ENCODE measurements at places on chromosomes 5 and 9.

DNA sequence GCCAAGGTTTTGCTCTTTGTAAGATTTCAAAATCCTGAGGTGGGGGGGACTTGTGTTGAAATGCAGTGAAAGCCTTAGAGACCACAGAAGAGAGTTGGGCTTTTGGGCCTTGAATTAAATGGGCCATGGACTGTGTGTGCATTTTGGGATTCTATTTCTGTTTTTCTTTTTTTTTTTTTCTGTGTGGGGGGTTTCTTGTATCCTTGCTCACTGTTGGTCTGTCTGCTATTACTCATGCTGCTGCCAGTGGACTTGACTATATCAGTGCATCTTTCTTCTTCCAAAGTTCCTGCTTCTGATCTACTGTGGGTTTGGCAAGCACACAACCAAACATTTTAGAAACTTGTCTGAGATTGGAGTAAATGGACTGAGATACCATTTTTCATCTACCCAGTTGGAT lies 344.9 kb downstream of the ARL15 start:
- DNase-seq: no peak

DNA sequence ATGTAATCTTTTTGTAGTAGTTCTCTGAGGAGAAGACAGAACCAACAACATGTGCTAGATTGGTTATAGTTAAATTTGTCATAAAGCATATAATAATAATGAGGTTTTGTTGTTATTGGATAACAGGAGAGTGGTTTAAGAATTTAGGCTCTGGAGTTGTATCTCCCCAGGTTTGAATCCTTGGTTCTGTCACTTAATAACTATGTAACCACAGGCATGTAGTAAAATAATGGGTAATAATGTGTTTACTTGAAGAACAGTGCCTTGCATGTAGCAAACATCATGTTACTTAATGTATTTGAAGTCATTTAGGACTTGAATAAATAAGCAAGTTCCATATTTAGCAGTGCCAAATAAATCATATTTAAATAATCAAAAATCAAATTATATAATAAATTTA lies 55.8 kb downstream of the NSD1 start:
- DNase-seq: no peak

GRCh38 chr5:109411627-109412026 lies 1.9 kb upstream of the PJA2 start:
- DNase-seq: no peak

- no peak for DNase-seq
Observed at GRCh38 chr9:98323051-98323830, 67.8 kb upstream of the TBC1D2 start.

DNA sequence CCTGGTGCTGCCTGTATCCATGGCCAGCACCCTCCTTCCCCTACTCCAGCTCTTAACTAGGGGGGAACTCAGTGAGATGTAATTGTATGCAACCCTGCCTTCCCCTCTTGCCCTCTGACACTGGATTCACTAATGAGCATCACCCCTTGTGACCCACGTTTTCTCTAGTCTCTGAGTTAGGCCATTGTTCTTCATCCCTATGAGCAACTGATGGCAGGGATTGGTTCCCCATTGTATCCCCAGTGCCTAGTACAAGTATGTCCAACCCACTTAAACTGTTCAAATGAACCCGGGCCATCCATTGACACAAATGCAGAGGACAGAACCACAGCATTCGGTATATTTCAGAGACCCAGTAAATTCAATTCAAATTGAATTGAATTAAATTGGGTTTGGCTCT lies 77.6 kb upstream of the ASTN2 start:
- DNase-seq: no peak

DNA sequence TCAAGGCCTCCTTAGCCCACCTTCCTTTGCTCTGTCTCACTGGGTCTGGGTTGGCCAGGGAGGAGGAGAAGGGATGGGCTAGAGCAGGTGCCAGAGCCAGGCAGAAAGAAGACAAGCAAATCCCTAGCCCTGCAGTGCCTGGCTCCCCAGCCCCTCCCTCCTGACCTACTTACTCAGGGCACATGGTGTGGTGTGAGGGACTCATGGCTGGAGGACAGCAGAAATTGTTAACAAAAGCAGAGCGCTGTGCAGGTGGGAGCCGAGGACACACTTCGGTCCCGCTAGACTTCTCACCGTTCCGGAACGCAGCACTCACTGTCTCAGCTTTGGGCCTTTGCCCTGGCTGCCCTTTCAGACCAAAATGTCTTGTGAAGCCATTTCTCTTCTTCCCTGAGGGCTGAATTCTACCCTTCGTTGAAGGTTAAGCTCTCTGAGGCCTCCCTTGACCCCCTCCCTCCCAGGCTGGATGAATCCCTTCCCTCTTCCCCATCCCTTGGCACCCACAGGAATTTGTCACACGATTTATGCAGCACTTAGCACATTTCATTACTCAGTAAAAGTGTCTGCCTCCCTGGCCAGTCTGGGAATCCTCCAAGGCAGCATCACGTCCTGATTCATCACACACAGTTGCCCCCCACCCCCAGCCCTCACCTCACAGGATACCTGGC lies 263.9 kb upstream of the TRPC7 start:
- DNase-seq: no peak

GRCh38 chr9:109192732-109193361 lies 25.8 kb upstream of the FRRS1L start:
- no peak for DNase-seq

DNA sequence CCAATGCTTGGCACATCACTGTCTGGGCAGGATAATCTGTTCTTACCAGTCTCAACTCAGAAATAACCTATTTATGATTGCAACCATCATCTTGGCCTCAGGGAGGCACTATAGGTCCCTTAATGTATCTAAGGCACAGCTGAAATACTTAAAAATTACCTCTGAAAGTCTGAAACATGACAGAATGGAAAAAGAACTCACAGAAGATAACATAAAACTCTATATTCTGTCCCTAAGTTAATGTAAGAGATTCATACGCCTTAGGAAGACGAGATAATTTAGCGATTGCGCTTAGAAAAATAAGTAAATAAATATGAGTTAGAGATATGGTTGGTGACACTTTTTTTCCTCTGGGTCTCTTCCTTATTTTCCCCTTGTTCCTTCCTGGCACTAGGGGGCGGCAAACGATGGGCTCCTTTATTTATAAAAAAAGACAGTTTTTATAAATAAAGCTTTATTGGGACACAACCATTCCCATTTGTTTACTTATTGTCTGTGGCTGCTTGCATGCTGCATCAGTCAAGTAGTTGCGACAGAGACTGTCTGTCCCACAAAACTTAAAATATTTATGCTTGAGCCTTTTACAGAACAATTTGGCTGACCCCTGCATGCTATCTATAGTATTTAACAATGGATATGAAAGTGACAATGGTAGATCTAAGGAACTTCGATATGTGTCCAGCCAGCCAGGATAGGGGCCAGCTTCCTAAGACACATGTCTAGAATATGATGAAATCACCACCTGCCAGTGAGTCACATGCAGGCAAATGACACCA lies 79.6 kb downstream of the PDE4D start:
- no peak for DNase-seq

DNA sequence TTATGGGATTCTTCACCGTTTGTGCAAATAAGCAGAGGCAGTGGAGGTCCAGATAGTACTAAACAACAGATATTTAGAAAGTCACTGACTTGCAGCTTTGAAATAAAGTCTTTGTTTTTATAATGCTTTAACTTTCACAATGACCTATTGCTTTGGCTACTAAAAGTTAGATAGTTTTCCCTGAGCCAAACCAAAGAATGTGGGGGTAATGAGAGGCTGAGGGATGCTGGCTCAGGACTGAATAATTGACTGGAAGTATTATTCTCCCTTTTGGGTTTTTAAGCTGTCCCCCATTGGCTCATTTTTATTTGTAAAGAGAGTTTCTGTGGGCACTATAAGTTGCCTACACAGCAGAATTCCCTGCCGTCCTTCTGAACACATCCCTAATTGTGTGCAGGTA lies 99.2 kb upstream of the ACTBL2 start:
- no peak for DNase-seq

DNA sequence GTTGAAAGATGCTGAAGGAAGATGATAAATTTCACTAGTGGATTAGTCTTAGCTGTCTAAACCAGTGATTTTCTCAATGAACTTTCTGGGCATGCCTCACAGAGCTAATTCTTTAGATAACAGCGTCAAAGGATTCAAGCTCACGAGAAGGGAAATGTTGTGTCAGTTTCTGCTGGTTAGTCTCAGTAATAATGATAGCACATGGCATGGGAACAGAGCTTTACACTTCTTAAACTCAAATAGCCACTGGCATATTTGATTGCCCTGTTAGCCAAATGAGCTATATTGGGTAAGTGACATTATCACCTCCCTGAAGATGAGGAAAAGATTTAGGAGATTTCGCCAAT lies 139.3 kb upstream of the NR3C1 start:
- no peak for DNase-seq

GRCh38 chr5:57422993-57423392 lies 59.6 kb downstream of the ACTBL2 start:
- DNase-seq: no peak

DNA sequence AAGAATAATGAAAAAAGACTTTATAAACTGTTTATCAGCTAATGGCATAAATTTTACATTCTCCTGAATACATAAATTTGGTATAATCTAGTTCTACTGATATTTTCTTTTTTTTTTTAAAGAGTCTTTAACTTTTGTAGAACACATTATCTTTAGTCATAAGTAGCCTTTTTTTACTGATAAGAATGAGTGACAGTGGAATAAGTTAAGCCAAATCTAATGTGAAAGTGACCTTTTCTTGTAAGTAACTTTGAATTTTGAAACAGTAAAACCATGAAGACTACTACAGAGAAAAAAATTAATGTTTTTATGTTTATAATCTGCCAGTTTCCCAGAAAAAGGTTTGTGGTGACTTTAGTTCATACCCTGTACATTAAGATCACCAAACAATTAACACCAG lies 13.7 kb downstream of the CEP78 start:
- DNase-seq: no peak

DNA sequence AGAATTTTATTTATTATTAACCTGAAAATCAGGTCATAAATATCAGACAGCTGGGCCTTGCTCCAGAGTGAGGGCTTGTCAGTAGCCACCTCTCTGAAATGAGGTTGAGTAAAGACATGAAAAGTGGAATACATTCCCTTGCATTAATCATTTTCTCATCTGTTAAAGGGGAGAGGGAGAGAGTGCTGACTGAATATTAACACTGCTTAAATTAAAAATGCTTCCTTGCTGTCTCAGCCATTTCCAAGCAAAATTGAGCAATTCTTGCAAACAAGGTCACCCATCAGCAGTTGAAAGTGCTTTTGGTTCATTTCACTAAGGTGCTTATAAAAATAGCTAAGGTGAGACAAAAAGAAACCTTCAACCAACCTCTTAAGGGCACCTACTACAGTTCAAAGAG lies 102.8 kb downstream of the CMYA5 start:
- DNase-seq: no peak

DNA sequence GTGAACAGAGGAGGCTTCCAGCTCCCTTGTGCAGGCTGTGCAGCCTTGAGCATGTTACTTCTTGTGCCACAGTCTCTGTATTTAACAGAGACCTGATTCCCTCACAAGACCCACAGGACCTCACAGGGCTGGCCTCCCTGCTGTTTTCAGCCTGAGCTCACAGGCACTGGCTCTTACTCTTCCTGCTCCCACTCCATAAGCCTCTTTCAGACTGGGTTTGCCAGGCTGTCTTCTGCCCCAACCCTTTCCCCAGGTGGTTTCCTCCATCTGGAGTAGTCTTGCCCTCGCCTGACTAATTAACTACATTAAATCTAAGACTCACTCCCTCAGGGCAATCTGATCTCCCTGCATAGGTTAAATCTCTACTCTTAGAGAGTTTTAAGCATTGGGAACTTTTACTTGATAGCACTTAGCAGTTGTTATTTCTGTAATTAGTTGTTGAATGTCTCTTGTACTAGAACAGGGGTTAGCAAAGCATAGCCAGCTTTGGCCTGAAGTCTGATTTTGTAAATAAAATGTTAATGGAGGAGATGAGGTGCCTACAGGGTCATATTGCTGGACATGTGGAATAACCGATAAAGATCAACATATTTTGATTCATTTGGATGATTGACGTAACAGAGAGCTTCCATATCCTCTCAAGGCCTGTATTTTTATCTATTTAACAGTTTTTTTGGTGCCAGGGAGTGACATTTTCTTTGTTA lies 28.6 kb upstream of the SPATA31E1 start:
- no peak for DNase-seq

- no peak for DNase-seq
Observed at GRCh38 chr5:112929336-112930081, 7.5 kb upstream of the REEP5 start.

DNA sequence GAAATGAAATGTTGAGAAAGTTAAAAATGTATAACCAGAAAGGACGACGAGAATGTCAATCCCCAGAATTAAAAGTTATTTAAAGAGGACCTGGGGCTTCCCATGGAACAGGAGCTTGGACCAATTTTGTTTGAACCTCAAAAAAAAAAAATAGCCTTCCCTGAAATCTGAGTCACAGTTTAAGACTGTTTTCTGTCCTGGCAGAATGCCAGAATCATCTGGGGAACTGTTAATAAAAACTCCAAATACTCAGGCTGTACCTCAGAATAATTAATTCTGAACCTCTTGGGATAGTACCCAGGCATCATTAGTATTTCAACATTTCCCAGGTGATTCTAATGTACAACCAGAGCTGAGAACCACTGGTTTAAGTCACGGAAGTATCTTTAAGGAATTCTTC lies 102.2 kb upstream of the SLCO6A1 start:
- DNase-seq: no peak

- no peak for DNase-seq
Observed at GRCh38 chr5:121702682-121703081, 149.0 kb upstream of the FTMT start.

DNA sequence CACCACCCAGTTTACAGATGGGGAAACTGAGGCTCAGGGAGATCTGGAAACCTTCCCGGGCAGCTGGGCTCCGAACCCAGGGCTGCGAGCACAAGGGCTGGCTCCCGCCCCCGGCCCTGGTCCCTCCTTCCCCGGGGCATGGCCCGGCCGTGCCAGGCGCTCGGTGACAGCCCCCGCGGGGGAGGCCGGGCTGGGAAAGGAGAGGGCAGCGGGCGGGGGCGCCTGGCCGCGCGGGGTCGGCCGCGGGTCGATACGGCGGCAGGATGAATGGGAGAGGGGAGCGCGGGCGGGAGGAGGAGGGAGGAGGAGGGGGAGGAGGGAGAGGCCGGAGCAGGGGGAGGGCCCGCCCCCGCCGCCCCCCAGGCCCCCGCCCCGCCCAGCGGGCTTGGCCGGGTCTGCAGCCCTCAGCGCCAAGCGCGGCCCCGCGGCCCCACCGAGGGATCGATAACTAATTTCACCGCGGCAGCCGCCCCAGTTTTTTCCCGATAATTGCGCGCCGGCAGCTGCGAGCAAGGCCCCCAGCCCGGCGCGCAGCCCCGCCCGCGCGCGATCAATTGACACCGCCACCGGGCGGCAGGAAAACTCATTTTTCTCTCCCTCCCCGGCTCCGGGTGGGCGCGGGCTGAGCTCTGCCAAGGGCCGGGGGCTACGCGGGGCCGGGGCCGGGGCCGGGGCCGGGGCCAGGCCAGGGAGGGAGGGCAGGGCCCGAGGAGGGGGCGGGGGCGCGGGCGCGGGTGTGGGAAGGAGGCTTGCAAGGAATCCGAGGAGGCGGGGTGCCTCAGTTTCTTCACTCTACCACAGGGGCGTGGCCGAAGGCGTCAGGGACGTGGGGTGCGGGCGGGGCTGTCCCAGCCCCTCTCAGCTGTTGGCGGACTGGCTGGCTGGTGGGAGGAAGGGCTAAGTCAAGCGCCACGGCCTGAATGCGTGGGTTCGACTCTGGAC lies 52.1 kb downstream of the C9orf50 start:
- DNase-seq: no peak

- DNase-seq: no peak
Observed at GRCh38 chr5:101894985-101895384, 401.1 kb downstream of the SLCO4C1 start.

GRCh38 chr9:18137815-18138214 lies 336.1 kb upstream of the ADAMTSL1 start:
- no peak for DNase-seq

- no peak for DNase-seq
Observed at GRCh38 chr5:33817301-33817700, 74.5 kb downstream of the ADAMTS12 start.

Measured in stimulated activated CD8-positive, alpha-beta memory T cell treated with anti-CD3 and anti-CD28 coated beads, Interleukin-7, amount 100 ng/mL, for 24 hours (primary cell).